Occipital lobe (tissue), 3 donors: ENCODE measurements at places on chromosomes 2 and 18.

DNA sequence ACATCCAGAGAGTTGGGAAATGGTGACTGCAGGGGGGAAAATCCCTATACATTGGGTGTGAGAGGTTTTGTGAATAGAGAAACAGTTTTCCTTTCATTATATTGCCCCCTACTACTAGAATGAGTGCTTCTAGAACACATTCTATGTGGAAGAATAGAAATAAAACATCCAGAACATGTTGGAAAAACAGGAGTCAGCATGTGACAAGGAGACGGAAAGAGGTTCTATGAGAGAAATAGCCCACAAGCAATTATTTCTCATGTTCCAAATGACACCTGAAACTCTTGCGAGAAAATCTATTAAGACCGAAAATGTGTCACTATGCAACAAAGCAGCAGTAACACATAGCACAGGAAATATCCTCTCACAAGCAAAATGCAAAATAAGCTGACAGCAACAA lies 202.7 kb upstream of the SPOPL start:
- no peak for DNase-seq

DNA sequence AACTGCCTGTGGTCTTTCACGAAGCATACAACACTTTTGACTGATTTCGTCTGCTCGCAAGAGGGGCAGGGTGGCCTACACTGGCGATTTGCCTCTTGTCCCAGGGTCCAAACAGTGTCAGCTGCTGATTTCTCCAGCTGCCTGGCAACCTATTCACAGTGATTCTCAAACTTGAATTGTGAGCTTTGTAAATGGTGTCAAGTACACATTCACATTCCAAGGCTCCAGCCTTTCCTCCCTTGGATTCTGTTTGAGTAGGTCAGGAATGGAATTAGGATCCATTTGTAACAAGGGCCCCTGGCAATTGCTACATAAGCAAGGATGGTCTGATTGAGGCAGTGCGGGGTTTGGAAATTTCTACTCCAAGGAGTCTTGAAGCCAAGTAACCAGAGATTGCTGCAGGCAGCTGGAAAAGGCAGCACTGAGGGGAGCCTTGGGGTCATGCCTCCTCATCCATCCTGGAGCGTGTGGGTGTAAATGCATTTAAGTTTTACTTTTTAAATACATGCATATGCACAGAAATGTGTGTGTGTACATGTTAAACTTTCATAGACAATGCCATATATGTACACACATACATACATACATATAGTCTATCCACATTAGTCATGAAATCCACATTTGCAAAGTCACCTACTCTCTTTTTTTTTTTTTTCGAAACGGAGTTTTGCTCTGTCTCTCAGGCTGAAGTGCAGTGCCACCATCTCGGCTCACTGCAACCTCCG lies 86.8 kb upstream of the UXS1 start:
- DNase-seq, result no peak

DNA sequence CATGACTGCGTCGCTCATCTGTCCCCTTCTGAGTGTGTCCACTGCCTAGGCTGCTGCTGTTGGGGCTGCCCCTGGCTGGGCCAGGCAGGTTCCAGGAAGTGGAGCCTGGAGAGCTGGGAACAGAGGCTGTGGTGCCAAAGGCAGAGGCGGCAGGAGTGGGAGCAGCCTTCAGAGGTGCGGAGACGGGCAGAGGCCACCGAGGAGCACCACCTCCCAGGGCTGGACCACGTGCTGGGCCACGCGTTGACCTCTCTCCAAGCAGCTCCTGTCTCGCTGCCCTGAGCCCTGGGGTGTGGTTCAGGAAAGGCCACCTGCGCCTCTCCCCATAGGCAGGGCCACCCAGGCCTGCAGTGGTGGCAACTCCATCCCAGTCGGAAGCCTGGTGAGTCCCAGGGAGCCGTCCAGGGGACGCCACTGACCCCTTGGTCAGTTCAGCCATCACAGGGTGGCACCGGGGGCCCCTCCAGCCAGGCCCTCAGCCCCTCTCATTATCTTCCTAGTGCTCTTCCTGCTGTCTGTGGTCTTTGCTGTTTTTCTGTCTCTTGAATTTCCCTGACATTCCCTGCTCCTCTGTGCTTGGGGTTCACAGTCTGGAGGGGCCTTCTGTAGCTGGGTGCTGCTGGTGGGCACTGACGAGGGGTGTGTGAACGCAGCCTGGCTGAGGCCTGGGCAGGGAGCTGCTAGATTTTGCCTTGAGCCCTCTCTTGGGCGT lies 122.8 kb upstream of the HS6ST1 start:
- no peak for DNase-seq

- no peak for DNase-seq
Observed at GRCh38 chr18:31329787-31330438, 12.0 kb downstream of the DSG1 start.
